H1 (cell line): ENCODE measurements at places on chromosomes 2 and 18.

- DNase-seq = no peak
- no peak overlapping the region for H3K4me3 ChIP-seq
- H3K27me3 ChIP-seq = no peaks in the 10 kb centered on the region
- H3K36me3 ChIP-seq = no peaks in the 10 kb centered on the region
- no peaks in the 10 kb centered on the region for H3K4me1 ChIP-seq
- H3K27ac ChIP-seq = no peak overlapping the region
Measured at GRCh38 chr2:43743706-43744105, 30.1 kb upstream of the DYNC2LI1 start.

DNA sequence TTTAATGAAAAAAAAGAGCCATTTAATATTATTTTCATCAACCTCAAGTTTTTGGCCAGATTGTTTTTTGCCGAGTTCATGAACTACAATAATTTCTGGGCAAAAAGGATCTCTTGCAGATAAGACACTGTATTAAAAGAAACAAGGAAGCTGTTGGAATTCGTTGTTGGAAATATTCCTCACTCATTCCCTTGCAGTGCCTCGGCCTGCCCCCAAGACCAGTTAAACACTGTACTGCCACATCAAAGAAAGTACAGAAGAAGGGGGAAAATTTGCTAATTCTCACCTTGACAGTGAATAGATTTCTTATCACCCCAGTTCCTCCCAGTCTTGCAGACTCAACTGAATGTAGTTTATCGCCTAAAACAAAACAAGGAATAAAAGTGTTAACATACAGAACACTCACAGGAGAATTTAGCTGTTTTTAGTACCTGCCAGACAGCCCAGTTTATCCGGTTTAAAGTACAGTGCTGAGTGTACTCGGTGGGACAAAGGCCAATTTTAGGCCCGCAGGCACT, 1.2 kb downstream of the IDH1 start:
- H3K27ac ChIP-seq = no peak overlapping the region
- no peak for DNase-seq
- H3K27me3 ChIP-seq = no peaks in the 10 kb centered on the region
- peak overlapping the region; percentile 99 for H3K4me3 ChIP-seq
- no peaks in the 10 kb centered on the region for H3K4me1 ChIP-seq
- peaks cover 35% of the 10 kb centered on the region for H3K36me3 ChIP-seq

DNA sequence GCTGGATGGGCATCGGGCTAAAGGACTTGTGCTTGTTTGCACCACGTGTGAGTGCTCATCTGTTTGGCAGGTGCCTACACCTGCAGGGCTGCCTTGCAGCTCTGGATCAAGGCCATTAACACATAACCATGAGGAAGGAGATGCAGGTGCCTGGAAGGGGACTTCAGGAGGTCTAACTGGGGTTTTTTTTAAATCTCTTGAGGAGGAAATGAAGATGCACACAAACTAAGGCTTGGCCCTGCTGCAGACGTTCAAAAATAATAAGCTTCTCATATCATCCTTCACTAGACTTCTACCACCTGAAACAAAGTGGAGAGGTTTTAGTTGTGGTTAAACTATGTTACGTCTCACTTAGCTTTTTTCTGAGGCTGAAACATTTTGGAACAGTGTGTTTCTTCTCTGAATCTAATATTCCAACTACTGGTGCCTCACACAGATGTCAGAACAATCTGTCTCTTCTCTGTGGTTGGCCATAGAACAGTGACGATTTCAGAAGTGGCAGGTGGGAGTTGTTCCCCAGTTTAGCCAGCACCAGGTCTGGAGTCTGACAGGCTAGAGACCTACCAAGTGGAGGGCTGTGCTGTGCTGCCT, 36.5 kb downstream of the BCL2L11 start:
- no peak overlapping the region for H3K4me3 ChIP-seq
- no peak overlapping the region for H3K27ac ChIP-seq
- peaks cover 5% of the 10 kb centered on the region for H3K4me1 ChIP-seq
- peaks cover 57% of the 10 kb centered on the region for H3K36me3 ChIP-seq

- no peaks in the 10 kb centered on the region for H3K27me3 ChIP-seq
- DNase-seq = peak; percentile 57
- peaks cover 2% of the 10 kb centered on the region; the same call in 1 of the 2 replicates for H3K4me1 ChIP-seq
- H3K4me3 ChIP-seq = no peak overlapping the region
Measured at GRCh38 chr2:204260162-204260877, 285.0 kb upstream of the PARD3B start.

- no peak for DNase-seq
- no peak overlapping the region for H3K27ac ChIP-seq
- H3K4me1 ChIP-seq = peaks cover 5% of the 10 kb centered on the region
- H3K27me3 ChIP-seq = no peaks in the 10 kb centered on the region
- no peak overlapping the region for H3K4me3 ChIP-seq
Measured at GRCh38 chr2:147384659-147385058, 460.2 kb upstream of the ACVR2A start.

GRCh38 chr2:173823543-173823939, 141.6 kb downstream of the SP3 start:
- H3K36me3 ChIP-seq = no peaks in the 10 kb centered on the region
- H3K4me3 ChIP-seq = no peak overlapping the region
- no peak for DNase-seq
- H3K27ac ChIP-seq = no peak overlapping the region
- no peaks in the 10 kb centered on the region for H3K27me3 ChIP-seq

DNA sequence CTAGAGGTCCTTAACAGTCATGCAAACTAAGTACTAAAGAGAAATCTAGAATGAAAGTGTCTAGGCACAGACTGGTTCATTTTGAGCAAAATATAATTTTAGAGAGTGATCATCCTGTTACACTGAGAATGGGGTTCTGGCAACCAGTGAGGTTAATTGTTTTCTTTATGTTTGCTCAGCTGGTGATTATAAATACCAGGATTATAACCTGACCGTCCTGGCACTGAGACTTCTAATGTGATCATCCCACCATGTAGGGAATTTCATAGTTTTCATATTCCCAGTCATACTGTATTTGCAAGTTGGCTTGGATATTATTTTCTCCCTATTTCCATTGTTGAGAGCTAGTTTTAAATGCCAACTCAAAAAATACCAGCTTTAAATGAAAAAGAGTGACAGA, 852.5 kb upstream of the LRATD1 start:
- H3K27ac ChIP-seq = no peak overlapping the region
- H3K4me1 ChIP-seq = no peaks in the 10 kb centered on the region
- H3K4me3 ChIP-seq = no peak overlapping the region
- H3K36me3 ChIP-seq = no peaks in the 10 kb centered on the region
- no peak for DNase-seq

DNA sequence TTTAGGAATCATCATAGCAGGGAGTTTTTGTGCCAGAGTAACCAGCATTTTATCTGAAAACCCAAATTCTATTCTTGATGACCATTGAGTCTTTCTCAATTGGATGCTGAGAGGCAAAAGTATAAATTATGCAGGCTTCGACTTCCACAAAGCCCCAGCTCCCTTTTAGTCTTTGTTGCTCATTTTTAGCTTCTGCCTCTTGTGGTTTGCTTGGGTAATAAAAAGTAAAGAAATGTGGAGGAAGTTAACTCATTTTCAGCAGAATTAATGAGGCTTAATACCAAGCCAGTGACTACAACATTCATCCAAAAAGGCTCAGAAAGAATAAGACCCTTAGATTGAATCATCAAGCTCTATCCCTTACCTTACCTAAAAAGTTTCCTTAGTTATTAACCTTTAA, 18.6 kb downstream of the ERMN start:
- no peaks in the 10 kb centered on the region for H3K36me3 ChIP-seq
- no peaks in the 10 kb centered on the region for H3K4me1 ChIP-seq
- no peak for DNase-seq
- no peak overlapping the region for H3K27ac ChIP-seq
- H3K4me3 ChIP-seq = no peak overlapping the region
- no peaks in the 10 kb centered on the region for H3K27me3 ChIP-seq

DNA sequence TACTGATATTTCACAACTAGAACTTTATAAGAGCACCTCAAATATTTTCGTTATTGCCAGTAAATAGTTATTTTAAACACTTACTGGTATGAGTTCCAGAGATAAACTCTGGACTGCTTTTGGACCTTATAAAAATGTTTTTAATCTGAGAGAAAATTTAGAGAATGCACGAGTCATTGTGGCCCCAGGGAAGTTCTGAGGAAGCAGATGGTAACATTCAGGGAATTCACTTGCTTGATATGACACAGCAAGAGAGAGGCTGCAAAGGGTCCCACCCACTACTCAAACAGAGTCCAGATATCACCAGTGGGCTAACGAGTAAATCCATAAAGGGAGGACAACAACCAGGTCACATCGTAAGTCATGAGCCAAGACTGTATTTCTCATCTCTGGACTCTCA, 526.8 kb downstream of the TDRD15 start:
- no peak for DNase-seq
- no peaks in the 10 kb centered on the region for H3K27me3 ChIP-seq
- no peaks in the 10 kb centered on the region for H3K36me3 ChIP-seq
- H3K27ac ChIP-seq = no peak overlapping the region

DNA sequence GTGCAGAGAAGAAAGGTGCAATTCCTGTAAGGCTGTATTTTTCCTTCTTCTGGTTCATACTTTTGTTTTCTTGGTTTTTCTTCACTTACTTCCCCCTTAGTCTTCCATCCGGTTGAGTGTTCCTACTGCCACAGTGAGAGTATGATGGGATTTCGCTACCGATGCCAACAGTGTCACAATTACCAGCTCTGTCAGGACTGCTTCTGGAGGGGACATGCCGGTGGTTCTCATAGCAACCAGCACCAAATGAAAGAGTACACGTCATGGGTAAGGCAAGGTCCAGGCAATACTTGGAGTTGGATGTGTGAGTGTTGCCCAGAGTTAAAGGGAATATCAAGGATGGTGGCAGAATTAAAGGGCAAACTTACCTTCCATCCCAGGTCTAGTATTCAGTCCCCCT, 108.0 kb downstream of the DTNA start:
- DNase-seq = no peak
- H3K4me1 ChIP-seq = no peaks in the 10 kb centered on the region
- no peaks in the 10 kb centered on the region for H3K27me3 ChIP-seq
- no peak overlapping the region for H3K4me3 ChIP-seq
- H3K36me3 ChIP-seq = no peaks in the 10 kb centered on the region

DNA sequence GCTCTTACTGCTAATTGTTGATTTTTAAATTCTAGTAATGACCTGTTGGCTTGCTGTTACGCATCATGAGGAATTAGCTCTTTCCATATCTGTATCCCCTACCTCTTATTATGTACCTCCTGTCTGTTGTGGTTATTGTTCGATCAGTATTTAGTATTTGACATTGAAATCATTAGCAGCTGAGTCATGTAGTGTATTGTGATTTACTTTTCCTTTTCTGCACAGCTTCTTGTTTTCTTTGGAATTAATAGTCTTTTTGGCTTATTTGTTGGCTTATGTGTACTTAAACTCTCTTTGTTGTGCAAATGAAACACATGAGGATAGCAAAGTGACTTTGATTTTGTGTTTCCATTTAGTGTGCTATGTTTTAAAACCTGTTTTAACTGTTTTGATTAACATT, 4.3 kb downstream of the EPB41L5 start:
- peaks cover 6% of the 10 kb centered on the region; the same call in 1 of the 2 replicates for H3K4me1 ChIP-seq
- no peaks in the 10 kb centered on the region for H3K27me3 ChIP-seq
- no peaks in the 10 kb centered on the region; the same call in 1 of the 2 replicates for H3K36me3 ChIP-seq
- no peak overlapping the region for H3K27ac ChIP-seq
- no peak for DNase-seq

DNA sequence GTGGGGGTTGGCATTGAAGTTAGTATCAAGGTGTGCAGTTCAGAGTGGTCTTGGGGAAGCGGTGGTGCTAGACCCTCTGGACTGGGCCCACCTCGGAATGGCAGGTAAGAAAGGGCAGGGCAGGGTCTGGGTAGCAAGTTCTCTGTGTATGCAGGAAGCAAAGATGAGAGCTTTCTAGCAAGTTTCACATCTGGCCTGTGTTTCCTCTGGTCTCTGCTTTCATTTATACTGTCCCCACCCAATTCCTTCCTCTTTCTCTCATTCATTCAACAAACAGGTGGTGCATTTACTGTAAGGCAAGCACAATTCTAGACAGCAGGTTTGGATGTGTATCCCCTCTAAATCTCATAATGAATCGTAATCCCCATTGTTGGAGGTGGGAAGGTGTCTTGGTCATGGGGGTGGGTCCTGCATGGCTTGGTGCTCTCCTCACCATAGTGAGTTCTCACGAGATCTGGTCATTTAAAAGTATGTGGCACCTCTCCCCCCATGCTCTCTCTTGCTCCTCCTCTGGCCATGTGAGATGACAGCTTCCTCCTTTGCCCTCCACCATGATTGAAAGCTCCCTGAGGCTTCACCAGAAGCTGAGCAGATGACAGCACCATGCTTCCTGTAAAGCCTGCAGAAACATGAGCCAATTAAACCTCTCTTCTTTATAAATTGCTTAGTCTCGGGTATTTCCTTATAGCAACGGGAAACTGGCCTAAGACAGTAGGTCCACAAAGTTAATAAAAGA, 51.8 kb downstream of the PKDCC start:
- no peak overlapping the region for H3K4me3 ChIP-seq
- H3K36me3 ChIP-seq = no peaks in the 10 kb centered on the region
- H3K27ac ChIP-seq = no peak overlapping the region
- no peaks in the 10 kb centered on the region for H3K27me3 ChIP-seq
- peaks cover 10% of the 10 kb centered on the region for H3K4me1 ChIP-seq
- DNase-seq = no peak

DNA sequence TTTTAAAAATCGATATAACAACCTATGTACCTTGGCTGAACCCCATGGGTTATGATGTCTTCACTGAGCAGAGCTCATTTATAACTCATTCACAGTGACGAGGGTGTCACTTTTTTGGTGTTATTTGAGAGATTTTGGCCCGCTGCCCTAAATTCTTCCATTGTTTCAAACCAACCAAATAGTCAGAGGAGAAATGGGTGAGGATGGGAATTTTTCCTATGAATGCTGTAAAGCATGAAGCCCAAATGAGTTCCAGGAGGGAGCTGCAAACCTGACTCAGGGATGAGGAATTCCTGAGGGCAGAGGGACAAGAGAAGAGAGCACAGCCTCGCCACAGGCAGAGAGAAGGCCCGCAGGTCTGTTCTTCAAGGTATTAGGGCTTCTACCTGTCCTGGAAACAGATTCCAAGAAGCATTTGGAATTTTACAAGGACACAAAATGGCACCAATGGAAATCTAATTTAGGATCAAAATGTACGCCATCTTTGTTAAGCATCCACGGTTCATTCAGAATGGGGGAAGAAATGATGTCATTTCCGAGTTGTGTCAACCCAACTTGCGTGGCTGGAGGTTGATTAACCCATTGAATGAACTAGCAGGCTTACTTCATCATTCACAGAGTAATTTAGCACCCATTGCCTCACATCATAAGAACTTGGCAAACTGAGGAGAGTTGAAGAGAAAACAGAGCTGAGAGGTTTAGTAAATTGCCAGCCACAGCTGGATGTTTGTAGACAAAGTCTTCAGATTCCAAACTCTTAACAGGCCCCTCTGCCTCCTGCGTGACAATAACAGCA, 133.5 kb downstream of the LAMA3 start:
- DNase-seq = no peak
- no peaks in the 10 kb centered on the region for H3K36me3 ChIP-seq
- no peak overlapping the region for H3K27ac ChIP-seq
- H3K4me1 ChIP-seq = no peaks in the 10 kb centered on the region
- H3K27me3 ChIP-seq = no peaks in the 10 kb centered on the region
